ENCODE measurements at places on chromosomes 6 and 20.

GRCh38 chr6:99613705-99614429 lies 7.2 kb downstream of the PRDM13 start:
- no peak for DNase-seq

GRCh38 chr6:87340230-87340629 lies 4.4 kb upstream of the C6orf163 start:
- DNase-seq: no peak

GRCh38 chr6:115783402-115784061 lies 277.2 kb downstream of the FRK start:
- DNase-seq: no peak

- DNase-seq: no peak
Measured at GRCh38 chr20:10264166-10264558, 45.5 kb downstream of the SNAP25 start.

- no peak for DNase-seq
Measured at GRCh38 chr6:110544472-110544871, 68.1 kb upstream of the SLC22A16 start.

DNA sequence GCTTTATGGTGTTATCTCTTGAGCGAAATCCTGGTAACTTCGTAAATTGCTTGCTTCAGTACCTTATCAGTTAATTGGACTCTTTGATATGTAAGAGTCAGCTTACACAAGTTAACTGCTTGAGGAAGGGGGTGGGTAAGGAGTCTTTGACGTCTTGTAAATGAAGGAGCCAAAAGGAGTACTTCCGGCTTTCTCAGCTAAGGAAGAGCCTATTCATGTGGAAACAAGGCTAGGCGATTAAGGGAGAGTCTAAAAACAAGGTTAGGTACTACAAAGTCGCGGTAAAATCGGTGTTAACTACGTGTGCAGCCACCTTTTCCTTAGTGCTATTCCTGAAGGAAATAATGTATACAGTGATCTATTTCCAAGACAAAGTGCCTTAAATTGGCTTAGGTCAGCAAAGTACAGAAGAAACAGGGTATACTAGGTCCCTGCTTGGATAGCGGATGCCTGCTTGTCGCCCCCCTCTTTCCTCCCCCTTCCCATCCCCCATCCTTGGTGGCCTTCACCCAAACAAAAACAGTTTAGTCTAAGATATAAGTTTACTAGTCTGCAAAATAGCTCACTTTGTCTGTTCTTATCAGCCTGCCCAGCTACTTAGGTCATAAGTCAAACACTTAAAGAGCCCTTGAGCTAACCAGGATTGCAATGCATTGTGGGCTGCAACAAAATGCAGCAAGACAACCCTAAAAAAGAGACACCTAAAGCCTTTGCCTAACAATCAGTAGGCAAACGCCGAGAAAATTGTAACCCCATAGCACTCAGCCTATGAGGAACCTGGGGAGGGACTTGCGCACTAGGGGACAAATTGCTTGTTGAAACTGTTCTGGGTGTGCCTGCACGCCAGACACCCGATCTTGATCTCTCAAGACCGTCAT lies 147.3 kb downstream of the TRIM27 start:
- no peak for DNase-seq

DNA sequence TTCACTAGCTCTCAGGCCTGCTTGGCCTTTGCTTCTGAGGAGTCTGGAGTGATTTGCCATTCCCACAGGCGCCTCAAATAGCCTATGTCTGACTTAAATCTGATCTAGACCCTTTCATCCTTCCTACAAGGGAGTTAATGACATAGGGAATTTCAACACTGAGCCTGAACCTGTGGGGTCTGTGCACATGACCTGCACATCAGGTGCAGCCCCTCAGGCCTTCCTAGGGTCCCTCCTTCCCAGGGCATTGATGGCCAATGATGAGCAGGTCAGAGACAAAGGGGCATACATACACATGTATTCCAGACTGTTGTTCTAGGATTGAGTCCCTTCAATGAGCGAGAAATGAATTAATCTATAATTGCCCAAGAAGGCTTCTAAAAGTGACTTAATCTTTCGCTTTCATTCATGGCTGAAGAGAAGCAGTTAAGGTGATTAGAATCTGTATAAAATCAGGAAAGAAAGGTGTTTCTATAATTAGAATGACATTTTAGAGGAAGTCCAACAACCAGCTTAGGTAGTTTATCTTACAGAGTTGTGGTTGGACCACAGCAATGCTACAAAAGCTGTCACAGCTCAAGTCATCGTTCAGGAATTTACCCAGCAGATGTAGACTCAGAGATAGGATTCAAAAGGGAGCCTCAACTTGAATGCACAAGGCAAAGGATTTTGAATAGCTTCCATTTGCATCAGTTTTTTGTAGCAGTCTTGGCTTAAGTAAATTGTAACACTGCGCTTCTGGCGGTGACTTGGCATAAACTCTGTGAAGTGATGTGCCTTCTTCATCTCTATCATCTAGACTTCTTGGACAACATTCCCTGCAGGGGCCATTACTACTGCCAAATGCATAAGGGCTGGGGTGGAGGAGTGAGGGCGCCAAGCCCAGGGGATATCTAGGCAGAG lies 27.0 kb upstream of the TBC1D7 start:
- peak; percentile 96 for DNase-seq

DNA sequence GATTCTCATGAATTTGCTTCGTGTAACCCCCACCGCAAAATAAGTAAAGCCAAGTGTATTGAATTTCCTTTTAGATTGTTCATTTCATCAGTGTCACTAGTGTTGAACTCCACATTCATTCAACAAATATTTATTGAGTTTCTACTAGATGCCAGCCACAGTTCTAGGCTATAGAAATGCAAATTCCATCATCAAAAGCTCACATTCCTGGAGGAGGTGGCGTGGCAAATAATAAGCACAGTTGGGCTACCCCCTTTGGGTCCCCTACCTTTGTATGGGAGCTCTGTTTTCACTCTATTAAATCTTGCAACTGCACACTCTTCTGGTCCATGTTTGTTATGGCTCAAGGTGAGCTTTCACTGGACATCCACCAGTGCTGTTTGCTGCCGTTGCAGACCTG lies 12.7 kb upstream of the ME1 start:
- no peak for DNase-seq

GRCh38 chr6:73811706-73812105 lies 115.7 kb downstream of the CD109 start:
- no peak for DNase-seq

DNA sequence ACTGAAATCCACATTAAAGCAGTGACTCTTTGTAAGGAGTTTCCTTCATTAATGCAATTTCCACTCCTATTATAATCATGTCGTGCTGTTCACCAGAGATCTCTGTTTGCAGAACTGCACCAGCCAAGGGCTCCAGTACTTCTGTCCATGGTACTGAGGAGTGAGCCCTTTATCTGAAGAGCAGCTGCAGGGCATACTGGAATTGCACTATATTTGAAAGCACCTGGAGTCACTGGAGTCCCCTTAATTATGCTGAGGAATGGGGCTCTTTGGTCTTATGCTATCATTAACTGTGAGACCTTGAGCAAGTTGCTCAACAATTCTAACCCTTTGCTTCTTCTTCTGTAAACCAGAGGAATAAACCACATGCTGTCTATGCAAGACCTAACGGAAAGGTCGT lies 61.7 kb upstream of the NUP153 start:
- no peak for DNase-seq

DNA sequence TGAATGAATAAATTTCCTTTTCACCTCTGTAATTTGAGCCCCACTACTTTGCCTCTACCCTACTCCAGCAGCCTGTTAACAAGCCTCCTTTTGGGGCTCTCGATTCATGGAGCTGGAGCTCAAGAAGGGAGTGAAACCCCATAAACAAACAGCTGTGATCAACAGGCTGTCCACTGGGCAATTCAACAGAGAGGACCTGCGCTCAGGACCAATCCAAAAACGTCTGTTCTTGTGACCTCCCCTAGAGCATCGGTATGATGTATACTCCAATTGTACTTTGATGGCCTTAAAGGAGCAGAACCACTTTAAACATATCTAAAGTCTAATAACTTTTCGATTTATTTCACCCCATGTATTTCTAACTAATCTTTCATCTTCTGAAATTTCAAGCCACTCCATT lies 37.4 kb downstream of the HIVEP2 start:
- DNase-seq: no peak

DNA sequence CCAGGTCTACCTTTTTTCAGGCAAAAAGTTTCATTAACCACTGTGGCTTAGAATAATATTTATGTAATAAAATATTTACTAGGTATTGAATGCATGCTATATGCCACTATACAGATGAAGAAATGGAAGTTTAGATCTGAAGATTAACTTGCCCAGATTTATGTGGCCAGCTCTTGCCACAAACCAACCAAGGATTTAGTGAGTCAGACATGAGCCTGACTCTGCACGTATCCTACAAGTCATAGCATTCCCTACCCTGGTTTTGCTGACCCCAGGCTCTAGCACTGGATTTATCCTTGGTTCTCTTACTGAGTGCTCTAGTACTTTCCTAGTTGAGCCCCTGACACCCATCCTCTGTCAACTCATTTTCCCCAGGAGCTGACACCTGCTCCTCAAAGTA lies 75.4 kb downstream of the ANKEF1 start:
- DNase-seq: no peak

GRCh38 chr20:40749985-40750506 lies 61.0 kb upstream of the MAFB start:
- DNase-seq: no peak

DNA sequence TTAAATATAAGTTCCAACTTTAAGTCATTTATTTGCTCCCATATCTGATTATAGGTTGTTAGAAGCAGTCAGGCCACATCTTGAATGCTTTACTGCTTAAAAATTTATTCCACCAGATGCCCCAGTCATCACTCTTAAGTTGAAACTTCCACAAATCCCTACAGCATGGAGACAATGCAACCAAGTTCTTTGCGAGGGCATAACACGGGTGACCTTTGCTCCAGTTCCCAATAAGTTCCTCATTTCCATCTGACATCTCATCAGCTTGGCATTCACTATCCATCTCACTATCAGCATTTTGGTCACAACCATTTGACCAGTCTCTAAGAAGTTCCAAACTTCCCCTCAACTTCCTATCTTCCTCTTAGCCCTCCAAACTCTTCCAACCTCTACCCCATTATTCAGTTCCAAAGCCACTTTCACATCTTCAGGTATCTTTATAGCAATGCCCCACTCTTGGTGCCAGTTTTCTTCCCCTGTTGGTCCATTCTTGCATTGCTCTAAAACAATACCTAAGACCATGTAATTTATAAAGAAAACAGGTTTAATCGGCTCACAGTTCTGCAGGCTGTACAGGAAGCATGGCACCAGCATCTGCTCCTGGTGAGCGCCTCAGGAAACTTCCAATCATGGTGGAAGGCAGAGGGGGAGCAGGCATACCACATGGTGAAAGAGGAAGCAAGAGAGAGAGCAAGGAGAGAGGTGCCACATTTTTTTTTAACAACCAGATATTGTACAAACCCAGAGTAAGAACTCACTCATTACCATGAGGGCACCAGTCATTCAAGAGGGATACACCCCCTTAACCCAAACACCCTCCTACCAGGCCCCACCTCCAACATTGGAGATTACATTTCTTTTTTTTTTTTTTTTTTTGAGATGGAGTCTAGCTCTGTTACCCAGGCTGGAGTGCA lies 15.9 kb upstream of the ITPR3 start:
- no peak for DNase-seq

GRCh38 chr6:35522660-35523658 lies 10.3 kb upstream of the TULP1 start:
- DNase-seq: peak; percentile 15

GRCh38 chr6:134967711-134968110 lies 17.8 kb upstream of the ALDH8A1 start:
- no peak for DNase-seq

- no peak for DNase-seq
Measured at GRCh38 chr6:64874776-64875175, 832.2 kb downstream of the EYS start.

GRCh38 chr6:156282087-156282486 lies 495.1 kb upstream of the ARID1B start:
- no peak for DNase-seq

DNA sequence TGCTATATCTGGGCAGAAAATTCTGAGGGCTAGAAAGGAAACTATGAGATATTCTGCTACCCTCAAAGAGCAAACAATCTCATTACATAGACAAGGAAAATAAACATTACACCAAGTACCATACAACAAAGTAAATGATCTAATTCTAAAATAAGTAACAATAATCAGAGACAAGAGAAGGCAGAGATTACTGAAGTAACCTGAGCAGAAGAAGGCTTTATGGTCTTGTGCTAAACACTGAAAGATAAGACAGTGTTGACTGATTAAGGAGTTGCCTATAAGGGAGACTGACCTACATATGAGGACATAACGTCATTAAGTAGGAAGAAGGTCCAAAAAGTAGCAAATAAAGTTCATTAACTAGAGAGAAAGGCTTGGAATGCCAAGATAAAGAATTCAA lies 134.2 kb downstream of the MTFR2 start:
- no peak for DNase-seq

GRCh38 chr6:119672725-119673124 lies 323.2 kb upstream of the MAN1A1 start:
- no peak for DNase-seq

DNA sequence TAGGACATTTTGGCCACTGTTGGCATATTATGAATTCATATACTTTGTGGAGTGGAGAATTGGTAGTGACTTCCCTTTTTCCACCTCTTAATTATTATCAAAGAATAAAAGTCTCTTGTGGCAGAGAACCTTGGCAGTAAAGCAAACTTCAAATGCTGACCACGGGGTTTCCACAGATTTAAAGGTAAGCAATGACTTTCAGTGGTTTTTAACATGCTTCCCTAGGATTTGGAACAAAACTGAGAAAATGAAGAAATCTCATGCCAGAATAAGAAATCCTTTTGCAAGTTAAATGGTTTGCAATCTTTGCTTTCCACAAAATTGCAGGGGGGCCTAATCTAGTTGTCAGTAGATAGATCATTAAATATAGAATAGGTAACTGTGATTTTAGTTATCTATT lies 2.0 kb upstream of the SDC4 start:
- DNase-seq: no peak

GRCh38 chr6:88367248-88367647 lies 201.1 kb upstream of the CNR1 start:
- no peak for DNase-seq

DNA sequence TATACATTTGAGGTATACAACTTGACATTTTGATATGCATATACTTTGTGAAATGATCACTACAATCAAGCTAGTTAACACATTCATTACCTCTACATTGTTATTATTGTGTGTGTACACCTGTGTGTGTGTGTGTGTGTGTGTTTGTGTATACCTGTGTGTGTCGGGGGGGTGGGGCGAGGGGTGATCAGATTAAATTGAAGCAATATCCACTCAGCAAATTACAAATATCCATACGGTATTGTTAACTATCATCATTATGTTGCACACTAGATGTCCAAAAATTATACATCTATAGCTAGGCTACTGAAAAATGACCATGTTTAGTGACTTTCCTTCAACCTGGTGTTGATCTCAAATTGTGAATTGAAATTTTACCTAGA lies 1.8 kb downstream of the RHAG start:
- DNase-seq: no peak

- no peak for DNase-seq
Measured at GRCh38 chr6:160979061-160979708, 12.4 kb upstream of the MAP3K4 start.

DNA sequence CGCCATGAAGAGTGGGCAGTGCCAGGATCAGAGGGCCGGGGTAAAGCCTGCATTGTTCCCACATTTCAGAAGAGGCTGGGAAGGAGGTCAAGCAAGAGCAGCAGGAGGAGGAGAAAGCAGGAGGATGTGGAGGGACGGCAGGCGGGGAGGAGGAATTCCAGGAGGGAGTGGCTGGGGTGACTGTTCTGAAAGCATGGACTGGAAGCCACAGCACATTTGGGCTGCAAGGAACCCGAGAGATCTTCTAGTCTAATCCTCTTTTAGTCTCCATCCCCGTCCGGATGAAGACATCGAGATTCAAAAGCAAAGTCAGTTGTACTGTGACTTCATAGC lies 76.9 kb downstream of the FAM50B start:
- DNase-seq: no peak
